Effector CD8-positive, alpha-beta T cell (primary cell): ENCODE measurements at places on chromosomes 11 and 22.

DNA sequence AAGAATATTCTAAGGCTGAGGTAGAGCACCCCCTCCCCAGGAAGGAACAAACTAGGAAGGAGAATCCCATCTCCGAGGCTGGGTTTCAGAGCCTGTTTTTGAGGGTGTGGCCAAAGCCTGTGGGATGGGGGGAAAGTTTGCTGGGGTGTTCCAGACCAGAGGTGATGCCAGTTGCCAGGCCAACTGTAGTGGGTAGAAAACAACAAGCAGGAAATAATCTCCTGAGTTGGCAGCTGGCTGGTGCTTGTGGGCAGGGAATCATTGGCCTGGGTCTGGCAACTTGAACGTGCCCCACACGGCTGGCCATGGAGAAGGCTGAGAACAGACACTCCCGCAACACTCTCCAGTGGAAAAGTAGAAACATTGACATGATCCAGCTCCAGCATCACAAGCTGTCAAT is 385.6 kb downstream of the ETS1 start:
- no peak for DNase-seq

DNA sequence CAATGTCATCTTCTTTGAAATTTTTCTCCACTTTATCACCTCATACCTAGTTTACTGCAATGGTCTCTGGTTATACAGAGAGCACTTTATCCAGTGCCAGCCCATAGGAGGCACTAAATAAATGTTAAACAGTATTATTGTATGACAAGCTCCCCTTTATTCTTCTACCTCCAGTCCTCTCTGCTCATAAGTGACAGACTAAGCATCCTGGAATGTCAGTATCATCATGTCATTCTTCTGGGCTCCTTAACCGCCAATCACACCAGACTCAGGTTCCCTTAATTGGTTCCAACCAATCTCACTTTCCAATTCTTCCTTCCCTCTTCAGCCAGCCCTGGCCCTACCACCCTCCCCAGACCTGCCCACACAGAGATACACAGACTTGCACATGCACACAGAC is 93.1 kb downstream of the RPL27A start:
- DNase-seq = no peak

DNA sequence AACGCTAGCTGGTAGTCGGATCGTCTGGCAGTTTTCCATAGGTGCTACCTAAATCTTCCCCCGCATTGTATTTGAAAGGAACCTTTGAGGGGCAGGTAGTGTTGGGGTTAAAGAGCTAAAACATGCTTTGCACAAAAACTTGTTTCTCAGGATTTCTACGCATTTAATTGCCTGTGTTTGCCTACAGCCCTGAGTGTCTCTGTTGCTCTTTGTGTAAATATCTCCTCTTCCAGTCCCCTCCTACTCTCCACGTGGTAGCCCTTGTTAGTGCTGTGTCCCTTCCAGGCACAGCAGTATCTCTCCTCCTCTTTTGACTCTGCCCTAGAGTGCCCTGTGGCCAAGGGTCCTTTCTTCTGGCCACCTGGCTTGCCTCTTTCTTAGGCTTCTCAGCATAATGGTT is 81.7 kb downstream of the BARX2 start:
- no peak for DNase-seq

- DNase-seq = no peak
Measured at GRCh38 chr11:69055212-69055586, 6.5 kb downstream of the TPCN2 start.

- DNase-seq = no peak
Measured at GRCh38 chr11:87739261-87739660, 436.0 kb downstream of the RAB38 start.

- no peak for DNase-seq
Measured at GRCh38 chr22:25437414-25438160, 126.9 kb upstream of the GRK3 start.

- DNase-seq = no peak
Measured at GRCh38 chr11:106263527-106263926, 186.1 kb downstream of the AASDHPPT start.

GRCh38 chr11:11780858-11781257 is 60.9 kb upstream of the USP47 start:
- DNase-seq = no peak

GRCh38 chr11:64291262-64291751 is at the start of gene KCNK4:
Gene KCNK4, plus strand, starts transcription at chr11:64291302. Its CDS starts 1,717 bp downstream, at chr11:64293019.
- no peak for DNase-seq

DNA sequence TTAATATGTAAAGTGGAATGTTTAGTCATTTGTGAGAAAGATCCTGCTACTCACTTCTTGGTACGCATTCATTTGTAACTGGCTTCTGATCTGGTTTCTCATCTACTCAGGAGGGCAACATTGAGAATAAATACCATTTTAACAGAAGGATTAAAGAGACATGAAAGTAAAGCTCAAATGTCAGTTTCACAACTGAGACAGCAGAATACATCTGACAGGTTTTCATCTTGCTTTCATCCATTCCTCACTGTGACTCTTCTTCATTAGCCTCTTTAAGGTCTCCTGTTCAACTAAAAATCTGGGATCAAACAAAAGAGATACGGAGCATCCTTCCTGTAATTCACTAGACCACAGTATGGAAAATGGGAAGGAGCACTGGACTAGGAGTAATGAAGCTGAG is 31.4 kb upstream of the CCDC89 start:
- no peak for DNase-seq

DNA sequence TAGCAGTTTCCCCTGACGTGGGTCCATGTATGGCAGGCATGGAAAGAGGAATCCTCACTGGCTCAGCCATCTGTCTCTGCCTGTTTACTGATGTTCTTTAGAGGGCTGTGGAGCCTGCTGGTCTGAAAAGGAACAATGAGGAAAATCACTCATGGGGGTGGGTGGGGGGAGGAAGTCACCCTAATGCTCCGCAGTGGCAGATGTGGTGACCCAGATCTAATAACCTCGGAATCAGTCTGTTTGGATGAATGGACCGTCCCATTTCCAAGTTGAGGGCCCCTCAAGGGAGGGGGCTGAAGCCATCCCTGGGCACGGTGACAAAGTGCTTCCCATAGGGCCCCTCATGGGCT is 4.4 kb downstream of the BCR start:
- no peak for DNase-seq

DNA sequence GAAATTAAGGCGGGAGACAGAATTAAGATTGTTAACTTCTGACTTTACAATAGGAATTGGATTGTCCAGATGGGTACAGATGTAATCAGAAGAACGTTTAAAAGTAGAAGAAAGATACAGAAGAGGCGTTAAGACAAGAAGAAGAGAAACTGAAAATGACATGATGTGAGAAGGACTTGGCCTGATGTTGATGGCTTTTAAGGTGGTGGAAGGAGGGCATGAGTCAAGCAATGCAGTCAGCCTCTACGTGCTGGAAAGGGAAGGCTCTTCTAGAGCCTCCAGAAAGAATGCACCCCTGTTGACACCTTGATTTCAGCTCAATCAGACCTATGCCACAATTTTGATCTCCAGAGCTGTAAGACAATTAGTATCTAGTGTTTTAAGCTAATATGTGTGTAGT is 466.9 kb upstream of the LRRC4C start:
- DNase-seq = no peak

GRCh38 chr11:128424851-128425285 is 162.5 kb downstream of the ETS1 start:
- no peak for DNase-seq

- DNase-seq = no peak
Measured at GRCh38 chr22:42646569-42647525, 2.3 kb downstream of the CYB5R3 start.

- DNase-seq = peak; percentile 16
Measured at GRCh38 chr11:124865902-124866851, 945 bp downstream of the ROBO3 start.

DNA sequence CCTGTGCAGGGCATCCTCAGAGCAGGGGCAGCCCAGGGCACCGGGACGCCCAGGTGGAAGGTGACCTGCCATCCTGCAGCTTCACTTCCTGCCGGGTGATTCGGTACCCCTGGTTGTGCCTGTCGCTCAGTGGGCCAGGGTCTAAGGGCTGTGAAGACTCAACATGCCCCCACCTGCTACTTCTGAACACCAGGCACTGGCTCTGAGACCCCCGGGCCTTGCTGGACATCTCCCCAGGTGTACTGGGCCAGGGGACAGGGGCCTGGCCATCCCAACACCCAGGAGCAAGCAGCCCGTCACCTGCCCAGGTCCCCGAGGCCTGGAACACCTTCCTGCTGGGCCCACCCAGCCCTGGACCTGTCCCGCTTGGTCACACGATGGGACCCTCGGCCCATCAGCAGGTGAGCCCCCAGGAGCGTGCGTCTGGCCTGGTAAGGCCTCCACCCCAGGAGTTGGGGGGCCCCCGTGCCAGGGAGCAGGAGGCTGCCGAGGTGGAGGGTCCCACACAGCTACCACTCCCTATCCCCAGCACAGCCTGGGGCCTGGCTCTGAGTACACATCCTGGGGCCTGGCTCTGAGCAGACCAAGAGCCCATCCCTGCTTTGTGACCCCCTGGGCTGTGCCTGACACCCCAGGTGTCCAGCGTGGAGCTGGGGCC is 3.9 kb upstream of the MUC5B start:
- DNase-seq = no peak

GRCh38 chr11:132601875-132602274 is 930.4 kb downstream of the OPCML start:
- no peak for DNase-seq

DNA sequence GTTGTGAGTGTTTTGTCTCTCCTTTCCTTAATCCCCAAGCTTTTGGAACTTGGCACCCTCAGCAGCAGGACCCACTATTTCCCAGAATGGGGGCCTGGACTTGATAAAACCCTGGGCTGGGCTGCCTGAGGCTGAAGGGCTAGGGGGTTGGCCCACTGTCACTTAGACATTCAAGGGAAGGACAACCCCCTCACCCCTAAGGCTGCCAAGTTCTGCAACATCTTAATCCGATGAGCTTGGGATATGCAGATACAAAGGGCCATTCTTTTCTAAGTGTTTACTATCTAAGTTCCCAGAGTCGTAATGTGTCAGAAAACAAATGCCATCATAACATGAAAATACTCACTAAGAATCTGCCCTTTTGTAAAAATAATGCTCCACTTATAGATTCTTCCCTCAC is 42.9 kb downstream of the IRAG1 start:
- DNase-seq = no peak

GRCh38 chr11:45022294-45023064 is 71.8 kb upstream of the TP53I11 start:
- DNase-seq = no peak

- DNase-seq = no peak
Measured at GRCh38 chr22:26848244-26848920, 191.0 kb downstream of the MIAT start.

GRCh38 chr11:23399995-23400394 is 539.7 kb upstream of the CCDC179 start:
- DNase-seq = no peak

DNA sequence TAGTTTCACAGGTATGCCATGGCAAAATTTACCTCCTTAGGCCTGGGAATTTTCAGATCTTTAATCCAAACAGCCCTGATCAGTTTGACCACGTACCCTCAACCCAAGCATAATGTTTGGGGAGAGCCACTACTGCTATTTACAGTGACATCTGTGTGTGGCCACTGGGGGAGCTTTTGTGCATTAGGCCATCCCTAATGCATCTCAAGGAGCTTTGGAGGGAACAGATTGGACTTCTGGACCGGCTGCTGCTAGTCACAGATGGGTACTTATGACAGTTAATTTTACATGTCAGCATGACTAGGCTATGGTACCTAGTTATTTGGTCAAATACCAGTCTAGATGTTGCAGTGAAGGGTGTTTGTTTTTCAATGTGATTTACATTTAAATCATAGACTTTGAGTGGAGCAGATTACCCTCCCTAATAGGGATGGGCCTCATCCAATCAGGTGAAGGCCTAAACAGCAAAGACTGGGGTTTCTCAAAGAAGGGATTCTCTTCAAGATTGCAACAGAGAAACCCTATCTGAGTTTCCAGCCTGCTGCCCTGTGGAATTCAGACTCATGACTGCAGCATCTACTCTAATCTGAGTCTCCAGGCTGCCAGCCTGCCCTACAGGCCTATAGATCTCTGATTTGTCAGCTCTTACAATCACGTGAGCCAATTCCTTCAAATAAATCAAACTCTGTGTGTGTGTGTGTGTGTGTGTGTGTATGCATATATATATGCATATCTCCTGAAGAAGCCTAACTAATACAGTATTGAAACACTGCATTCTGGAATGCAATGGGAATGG is 38.0 kb upstream of the GALNT18 start:
- no peak for DNase-seq

DNA sequence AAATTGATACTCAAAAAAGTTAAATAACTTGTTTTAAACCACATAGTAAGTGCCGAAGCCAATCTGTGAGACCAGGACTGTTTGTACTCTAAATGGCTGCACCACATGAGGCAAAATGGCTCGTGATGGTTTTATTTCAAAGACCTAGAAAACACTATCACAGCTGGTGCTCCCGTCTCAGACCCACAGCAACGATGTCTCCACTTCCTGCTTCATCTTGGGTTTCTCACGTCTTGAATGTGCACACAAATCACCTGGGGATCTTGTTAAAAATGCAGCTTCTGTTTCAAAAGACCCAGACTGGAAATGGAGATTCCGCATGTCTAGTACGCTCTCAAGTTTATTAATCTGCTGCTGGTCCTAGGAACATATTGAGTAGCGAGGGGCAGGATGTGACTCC is 1.2 kb downstream of the CD3E start:
- DNase-seq = peak; percentile 14

GRCh38 chr22:50151571-50152537 is 18.7 kb upstream of the PANX2 start:
- DNase-seq = no peak
